SIG-M5 (cell line): ENCODE measurements at places on chromosomes 3 and 15.
A peak's percentile ranks its signal among the peaks of the same experiment; 100 is the strongest.

DNA sequence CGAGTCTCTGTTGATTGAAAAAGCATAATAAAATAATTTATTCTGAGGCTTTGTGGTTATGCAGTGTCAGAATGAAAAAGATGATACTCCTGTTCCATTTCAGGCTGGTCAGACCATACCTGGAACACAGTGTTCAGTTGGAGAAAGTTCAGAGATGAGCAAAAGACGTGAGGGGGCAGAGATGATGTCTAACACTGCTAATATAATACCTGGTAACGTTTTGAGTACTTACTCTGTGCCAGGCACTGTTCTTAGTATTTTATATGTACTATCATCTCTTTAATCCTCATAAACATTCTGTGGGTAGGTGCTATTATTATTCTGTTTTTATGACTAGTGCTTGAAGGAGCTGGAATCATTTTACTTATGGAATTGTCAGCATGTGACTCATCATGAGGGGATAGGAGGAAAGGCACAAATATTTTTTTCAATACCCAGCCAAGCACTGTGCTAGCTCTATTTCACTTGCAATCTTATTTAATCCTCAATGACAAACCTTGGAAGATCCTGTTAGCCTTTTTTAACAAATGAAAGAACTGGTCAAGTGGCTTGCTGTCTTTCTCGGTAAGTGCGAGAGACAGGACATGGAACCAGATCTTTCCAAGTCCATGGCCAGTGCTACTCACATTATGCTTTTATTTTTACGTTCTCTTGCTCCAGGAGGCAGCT, 31.8 kb downstream of the IQGAP1 start:
- no peak for DNase-seq

DNA sequence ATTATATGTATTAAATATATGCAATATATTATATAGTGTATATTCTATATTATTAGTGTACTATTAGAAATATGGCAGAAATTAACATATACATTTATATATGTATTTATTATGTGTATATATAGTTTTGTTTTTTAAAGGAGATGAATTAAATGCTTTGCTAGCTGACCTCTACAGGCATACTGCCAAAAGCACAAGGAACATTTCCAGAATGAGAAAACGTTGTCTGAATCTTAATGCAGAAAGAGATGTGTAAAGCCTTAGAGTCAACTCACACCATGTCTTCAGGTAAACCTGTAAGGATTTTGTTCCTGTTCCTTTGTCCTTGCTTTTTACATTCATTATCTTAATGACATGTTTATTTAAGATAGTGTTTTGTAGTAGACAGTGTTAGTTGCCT, 111.9 kb downstream of the ST8SIA2 start:
- DNase-seq, result no peak

DNA sequence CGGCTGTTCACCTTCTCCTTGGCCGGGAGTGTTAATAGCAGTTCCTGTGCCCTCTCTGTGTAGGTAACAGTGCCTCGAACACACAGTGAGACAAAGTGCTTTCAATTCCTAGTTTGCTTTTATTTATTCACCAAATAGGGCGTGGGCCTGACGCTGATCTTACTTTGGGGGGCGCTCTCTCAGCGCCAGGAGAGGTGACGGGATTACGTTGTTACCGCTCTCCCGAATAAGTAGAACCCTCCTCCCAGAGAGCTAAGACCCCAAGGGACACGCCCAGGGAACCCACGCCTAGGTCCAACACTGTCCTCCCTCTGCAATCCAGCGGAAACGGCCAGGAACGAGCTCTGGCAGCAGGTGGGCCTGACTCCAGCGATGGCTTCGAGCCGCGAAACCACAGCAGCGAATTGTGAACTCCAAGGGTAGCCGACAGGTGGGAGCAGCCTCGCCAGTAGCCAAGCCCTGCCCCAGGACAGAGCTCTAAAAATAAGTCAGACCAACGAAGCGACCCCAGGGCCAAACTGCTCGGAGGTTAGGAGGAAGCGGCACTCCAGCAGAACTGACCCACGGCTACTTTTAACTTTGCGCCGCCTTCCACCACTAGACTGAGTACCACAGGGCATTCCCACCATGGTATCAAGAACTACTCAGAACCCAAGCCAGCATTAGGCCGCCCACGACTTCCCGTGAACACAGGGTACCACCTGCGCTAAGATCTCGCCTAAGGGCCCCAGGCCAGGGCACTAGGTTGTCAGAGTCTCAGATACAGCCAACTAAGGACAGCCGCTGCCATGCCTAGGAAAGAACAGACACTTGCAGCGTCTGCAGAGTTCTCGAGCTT, 1.6 kb upstream of the SIN3A start:
- DNase-seq, result no peak

GRCh38 chr3:95134693-95135413, 1072.0 kb downstream of the NSUN3 start:
- DNase-seq, result no peak

- DNase-seq, result no peak
Measured at GRCh38 chr15:40562691-40563090, 2.2 kb downstream of the CCDC32 start.

DNA sequence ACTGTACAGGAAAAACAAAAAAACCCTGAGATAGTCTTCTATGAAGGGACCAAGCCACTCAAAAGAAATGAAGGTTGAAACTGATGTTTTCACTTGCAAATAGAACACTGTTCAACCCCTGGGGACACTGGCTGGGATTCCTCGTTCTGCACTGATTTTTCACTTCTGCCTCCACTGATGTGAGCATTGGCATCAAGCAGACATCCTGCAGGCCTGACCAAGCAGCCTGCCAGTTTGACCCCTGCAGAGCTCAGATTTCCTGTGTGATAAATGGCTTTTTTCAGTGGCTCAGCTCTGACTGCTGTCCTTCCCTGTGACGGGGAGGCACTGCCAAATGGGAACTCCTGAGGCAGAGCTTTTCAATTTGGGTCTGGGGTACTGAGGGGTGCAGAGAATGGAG, 50.0 kb downstream of the RASGRP1 start:
- DNase-seq, result no peak

DNA sequence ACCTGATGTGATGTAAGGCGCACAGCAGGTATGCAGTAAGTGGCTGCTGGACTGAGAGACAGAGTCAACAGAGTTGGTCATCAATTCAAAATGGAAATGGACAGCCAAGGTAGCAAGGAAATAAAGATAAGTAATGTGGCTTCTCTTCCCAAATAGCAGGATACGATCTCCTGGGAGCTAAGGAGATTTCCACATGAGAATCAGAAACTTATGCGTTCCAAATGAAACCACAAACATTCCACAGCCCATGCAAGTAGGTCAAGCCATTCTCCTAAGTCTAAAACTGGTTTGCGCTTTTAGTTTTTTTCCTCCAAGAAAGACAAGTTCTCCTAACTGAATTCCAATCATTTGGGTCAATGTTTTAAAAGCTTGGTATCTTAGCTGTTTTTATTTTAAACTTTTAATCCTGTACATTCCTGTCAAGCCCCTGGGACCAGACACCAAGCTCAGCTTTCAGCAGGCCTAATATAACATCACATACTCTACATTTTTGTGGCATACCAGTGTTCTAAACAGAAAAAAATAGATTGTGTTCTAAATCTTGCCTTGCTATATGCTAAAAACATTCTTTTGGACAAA, 73.7 kb upstream of the TSPAN3 start:
- no peak for DNase-seq

DNA sequence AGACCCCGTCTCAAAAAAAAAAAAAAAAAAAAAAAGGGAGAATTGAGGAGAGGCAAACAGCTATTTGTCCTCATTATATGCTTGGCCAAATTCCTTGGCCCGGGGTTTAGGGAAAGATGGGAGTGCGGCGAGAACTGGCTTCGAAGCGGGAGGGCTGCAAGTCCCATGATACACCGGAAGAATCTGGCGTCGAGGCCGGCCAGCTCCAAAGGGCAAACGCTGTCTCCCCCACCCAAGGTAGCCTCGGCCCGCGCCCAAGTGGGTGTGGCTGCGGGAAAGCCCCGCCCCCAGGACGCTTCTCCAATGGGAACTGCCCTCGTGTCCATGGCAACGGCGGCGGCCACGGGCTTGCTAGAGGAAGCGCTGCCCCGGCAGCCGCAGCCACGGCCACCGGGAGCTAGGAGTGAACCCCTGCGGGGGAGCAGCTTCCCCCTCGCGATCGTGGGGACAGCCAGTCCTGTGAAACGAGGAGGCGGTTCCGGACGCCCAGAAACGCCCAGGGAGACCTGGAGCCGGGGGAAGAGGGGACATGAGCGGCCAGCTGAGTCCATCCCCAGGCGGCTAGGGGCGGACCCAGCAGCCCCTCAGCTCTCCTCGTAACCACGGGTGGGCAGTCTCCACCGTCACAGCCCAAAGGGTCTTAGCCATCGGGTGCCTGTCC, at the start of gene TTLL13:
TTLL13 (plus strand) TSS at position 354 of the 661 bp plus-strand sequence. CDS start 1,075 bp downstream, outside the sequence.
- no peak for DNase-seq

DNA sequence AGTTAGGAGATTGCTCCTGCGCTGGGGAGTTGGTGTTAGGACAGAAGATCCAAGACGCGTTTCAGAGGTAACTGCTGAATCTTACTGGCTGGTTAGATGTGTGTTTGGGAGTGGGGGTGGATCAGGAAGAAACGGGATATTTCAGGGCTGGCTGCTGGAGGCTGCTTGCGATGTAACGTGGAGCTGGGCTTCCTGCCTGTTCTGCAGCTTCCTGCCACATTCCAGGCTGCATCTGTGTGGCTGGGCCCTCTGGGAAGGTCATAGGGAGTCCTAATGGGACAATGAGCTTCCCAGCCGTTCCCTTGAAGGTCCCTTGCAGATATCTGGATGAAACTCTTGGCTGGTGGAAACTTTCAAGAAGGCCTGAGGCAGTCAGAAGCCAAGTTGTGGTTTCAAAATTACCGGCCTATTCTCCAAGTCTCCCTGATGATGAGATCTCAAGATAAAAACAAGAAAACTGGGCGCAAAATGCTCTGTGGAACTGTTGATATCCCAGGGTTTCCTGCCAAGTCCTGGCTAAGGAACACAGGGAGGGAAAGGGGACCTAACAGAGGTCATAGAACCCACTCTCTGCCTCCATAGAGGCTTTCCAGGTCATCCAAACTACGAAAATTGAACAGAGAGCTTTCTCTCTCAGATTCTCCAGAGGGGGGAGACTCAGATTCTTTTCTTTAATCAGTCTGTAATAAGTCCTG, 67.0 kb downstream of the NOX5 start:
- no peak for DNase-seq

- no peak for DNase-seq
Measured at GRCh38 chr3:143119974-143120715, 574 bp downstream of the CHST2 start.

GRCh38 chr15:78052001-78052401, 25.5 kb downstream of the TBC1D2B start:
- DNase-seq, result no peak

DNA sequence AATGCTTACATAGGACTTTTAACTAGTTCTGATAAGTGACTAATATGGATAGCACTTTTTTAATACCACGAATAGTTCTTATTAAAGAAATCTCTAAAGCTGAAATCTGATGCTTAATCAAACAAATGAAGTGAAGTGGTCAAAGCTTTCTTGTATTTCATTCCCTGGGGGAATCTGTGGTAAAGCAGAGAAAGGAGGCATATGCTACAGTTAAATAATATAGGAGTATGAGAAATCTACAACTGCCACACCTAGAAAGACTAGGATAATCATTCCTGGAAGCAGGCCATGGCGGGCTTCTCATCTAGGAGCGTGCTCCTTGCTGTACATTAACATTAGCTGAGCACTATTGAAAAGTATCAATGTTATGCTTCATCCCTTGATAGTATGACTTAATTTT, 835.7 kb downstream of the OTOL1 start:
- DNase-seq, result no peak

DNA sequence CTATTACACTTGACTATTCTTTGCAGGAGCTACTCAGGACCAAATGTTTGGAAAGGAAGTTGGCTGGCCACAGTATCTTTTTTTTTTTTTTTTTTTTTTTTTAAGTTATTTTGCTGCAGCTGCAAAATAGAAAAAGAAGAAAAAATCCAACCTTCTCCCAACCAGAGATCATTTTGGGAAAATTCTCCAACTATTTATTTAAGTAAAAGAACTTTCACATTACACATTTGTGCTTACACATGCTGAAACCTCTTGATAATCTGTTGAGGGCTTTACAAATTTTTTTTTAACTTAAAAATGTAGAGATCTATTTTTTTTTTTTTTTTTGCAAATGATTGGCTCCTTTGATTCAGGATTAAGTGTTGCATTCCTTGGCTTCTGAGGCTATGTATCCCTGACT, 148.0 kb downstream of the POLR2M start:
- DNase-seq, result no peak

DNA sequence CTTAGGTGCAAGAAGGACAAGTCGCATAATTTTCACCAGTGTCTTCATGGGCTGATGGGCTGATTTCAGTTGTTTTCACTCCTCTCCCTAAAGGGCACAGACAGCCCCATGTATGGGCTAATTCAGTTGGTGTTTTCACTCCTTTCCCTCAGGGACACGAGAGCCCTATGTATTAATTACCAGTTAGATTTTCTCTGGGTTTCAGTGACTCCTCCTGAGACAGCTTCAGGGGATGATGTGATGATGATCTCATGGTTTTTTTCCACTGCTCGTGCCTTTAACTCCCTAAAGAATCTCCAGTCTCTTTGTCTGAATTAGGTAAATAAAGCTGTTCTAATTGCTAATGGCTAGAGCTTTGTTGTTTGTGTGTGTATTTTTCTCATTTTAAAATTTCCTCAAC, 9.9 kb downstream of the RAMAC start:
- DNase-seq, result no peak

GRCh38 chr15:59892985-59893384, 111.1 kb upstream of the FOXB1 start:
- DNase-seq, result no peak

DNA sequence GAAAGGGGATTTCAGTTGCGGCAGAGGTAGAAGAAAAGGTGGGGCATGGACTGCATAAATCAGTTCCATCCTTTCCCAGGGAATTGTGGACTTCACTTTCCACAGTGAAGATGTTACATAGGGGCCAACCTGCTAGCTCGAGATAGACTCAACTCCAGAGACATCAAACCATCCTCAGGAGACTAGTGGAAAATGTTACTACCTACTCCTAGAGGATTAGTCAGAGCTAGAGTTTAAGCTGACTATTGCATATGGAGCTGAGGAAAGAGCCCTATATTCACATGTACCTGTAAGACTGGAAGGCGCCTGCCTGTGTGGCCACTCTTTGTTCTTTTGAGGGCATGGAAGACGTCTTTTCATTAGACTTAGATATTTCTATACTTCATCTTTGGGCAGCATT, 69.2 kb downstream of the KLHL25 start:
- DNase-seq, result no peak

GRCh38 chr15:50134524-50135024, 15.5 kb upstream of the ATP8B4 start:
- peak; percentile 96 for DNase-seq
